ENCODE measurements at places on chromosomes 2 and 18.

- no peak for DNase-seq
Measured at GRCh38 chr2:188158337-188159100, 133.2 kb upstream of the GULP1 start.

- DNase-seq: no peak
Measured at GRCh38 chr18:59484561-59485328, 125.7 kb upstream of the LMAN1 start.

- peak; percentile 10 for DNase-seq
Measured at GRCh38 chr2:8453904-8454302, 228.0 kb upstream of the ID2 start.

GRCh38 chr2:190938771-190939335 is 58.2 kb downstream of the GLS start:
- no peak for DNase-seq

DNA sequence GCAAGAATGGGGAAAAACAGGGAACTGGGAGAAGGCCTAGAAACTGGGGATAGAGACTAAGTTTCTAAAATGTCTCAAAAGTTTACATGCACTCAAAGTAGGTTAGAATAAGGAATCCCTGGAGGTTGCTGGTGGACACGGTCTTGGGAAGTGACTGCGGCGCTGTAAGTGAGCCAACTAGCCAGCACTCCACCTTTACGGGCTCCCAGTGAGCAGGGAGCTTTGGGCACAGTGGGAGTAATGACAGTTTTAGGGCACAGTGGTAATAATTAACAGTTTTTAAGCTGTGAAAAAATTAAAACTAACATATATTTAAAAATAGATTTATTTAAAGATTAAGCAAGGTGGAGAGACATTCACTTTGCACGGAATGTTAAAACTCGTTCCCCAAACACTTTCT is 20.9 kb upstream of the CD302 start:
- DNase-seq: no peak

DNA sequence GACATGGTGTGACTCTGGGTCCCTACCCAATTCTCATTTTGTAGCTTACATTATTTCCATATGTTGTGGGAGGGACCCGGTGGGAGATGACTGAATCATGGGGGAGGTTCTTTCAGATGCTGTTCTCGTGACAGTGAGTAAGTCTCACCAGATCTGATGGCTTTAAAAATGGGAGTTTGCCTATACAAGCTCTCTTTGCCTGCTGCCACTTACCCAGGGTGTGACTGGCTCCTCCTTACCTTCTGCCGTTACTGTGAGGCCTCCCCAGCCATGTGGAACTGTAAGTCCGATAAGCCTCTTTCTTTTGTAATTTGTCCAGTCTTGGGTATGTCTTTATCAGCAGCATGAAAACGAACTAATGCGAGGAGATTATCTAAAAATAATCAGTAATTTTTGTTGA is 1683.2 kb upstream of the SLC39A10 start:
- DNase-seq: no peak
